ENCODE measurements at places on chromosomes 12 and 14. TPM values are rescaled to one million over a fixed set of nuclear protein-coding genes. Genes with fewer than 3 reads are reported as not detected.

The DPY19L2 gene
- 43.7 TPM for total RNA-seq

The NRL gene
- 1.5 TPM for total RNA-seq

The ITGB7 gene
- not detected for total RNA-seq

The SDS gene
- not detected for total RNA-seq

The KLRF1 gene
- not detected for total RNA-seq

The APOF gene
- not detected for total RNA-seq

The COCH gene
- total RNA-seq, result 25.3 TPM
